ENCODE measurements at places on chromosomes 6 and 20. TPM values are rescaled to one million over a fixed set of nuclear protein-coding genes. Genes with fewer than 3 reads are reported as not detected.

The TMEM200A gene
- total RNA-seq: 1.4 TPM

The DNAJC5 gene
- 82.5 TPM for total RNA-seq

The RIN2 gene
- 100 TPM for total RNA-seq

The SOX18 gene
- total RNA-seq: 16.0 TPM

The NT5E gene
- 159 TPM for total RNA-seq

The PPP1R16B gene
- total RNA-seq: 135 TPM

The DXO gene
- total RNA-seq: 11.1 TPM

The NUS1 gene
- total RNA-seq: 14.3 TPM

The NNAT gene
- total RNA-seq: not detected

The SULF2 gene
- total RNA-seq: 66.4 TPM

The TNXB gene
- total RNA-seq: 0.36 TPM

The POM121L2 gene
- not detected for total RNA-seq

The OXT gene
- total RNA-seq: not detected

The CSNK2A1 gene
- 116 TPM for total RNA-seq

The DDO gene
- 0.36 TPM for total RNA-seq

The HEY2 gene
- 1.1 TPM for total RNA-seq

The FAM83C gene
- not detected for total RNA-seq

The CALHM6 gene
- 0.09 TPM for total RNA-seq

The TP53INP2 gene
- total RNA-seq: 2.5 TPM

The RNF144B gene
- 118 TPM for total RNA-seq

The HRH3 gene
- total RNA-seq: not detected

The DTNBP1 gene
- total RNA-seq: 11.0 TPM

The FAM217A gene
- total RNA-seq: not detected

The POPDC3 gene
- 0.19 TPM for total RNA-seq

The CTAGE9 gene
- not detected for total RNA-seq

The IL17F gene
- not detected for total RNA-seq

The NKX2-2 gene
- not detected for total RNA-seq

Data from endothelial cell of coronary artery (primary cell).